ENCODE measurements at places on chromosomes 2 and 18.

- no peak for DNase-seq
Observed at GRCh38 chr2:109507217-109507616, 106.5 kb downstream of the SEPTIN10 start.

DNA sequence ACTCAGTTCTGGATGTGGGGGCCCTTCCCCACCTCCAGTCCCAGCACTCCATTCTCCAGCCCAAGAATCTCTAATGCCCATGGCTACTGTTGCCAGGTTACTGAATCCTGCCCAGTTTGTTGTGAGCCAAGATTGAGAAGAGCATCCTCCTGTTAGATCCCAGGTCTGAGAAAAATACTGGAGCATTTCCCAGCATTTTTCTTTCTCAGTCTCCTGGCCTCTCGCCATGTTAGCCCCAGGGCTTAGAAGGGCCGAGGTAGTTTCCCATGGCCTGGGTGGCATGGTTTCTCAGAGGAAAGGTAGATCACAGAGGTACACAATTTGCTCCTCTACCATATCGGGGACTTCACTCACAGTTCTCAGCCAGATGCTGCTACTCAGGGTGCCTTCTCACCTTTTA, 135.7 kb downstream of the OTX1 start:
- DNase-seq = no peak

DNA sequence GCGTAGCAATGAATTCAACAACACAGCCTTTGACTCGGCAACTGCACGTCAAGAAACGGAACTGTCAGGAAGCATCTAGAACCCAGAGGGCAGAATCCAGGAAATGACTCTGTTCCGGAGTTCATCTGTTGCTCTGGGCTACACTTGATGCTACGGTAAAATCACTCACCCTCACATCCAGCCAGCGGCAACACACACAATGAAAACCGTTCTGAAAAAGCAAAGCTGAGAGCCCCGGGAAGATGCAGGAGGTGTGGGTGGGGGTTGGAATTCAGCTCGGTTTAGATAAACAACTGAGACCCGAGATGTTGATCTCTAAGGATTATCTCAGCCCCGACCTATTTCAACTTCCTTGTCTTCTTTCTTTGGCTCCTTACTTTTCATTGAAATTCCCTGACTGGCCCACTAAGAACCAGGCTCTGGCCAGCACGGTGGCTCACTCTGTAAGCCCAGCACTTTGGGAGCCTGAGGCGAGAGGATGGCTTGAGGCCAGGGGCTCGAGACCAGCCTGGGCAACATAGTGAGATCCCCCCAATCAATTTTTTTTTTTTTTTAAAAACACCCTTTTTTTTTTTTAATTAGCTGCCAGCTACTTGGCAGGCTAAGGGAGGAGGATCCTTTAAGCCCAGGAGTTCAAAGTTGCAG, 13.3 kb upstream of the RAB17 start:
- peak; percentile 44 for DNase-seq

DNA sequence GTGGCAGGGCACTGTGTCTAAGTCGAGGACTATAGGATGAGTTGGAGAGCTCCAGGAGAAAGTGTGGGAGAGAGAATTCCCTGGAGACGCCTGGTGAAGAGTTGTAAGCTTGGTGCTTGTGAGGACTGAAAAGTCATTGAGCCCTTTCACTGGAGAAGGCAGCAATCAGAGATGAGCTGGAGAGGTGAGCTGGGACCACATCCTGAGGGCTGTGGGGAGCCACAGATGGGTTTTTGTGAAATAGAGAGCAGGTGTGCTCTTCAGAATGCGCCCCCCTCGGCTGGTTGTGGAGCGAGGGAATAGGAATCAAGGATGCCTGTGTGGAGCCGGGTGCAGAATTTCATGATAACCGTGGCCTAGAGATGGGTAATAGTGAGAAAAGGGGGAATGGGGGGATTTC, 224.3 kb downstream of the KLHL29 start:
- DNase-seq = no peak

GRCh38 chr2:134933732-134934131, 15.1 kb downstream of the CCNT2 start:
- DNase-seq = no peak

DNA sequence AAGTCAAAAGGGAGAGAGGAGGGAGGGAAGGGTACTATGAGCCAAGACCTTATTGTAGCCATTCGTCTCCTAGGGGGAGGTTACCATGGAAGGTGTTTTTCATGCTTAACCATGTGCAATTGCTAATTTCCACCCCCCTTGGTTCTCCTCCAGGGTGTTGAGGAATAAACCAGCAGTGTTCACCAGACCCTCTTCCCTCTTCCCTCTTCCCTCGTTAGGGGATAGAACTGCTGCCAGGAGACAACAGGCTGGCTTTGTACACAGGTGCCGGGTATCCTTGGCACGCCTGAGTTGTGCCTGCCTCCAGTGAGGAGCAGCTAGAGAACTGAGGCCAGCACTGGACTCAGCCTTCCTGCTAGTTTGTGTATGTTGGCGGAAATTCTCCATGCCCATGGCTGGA, 41.1 kb upstream of the ARL5A start:
- DNase-seq = no peak

GRCh38 chr18:28201056-28201455, 24.1 kb upstream of the CDH2 start:
- no peak for DNase-seq

DNA sequence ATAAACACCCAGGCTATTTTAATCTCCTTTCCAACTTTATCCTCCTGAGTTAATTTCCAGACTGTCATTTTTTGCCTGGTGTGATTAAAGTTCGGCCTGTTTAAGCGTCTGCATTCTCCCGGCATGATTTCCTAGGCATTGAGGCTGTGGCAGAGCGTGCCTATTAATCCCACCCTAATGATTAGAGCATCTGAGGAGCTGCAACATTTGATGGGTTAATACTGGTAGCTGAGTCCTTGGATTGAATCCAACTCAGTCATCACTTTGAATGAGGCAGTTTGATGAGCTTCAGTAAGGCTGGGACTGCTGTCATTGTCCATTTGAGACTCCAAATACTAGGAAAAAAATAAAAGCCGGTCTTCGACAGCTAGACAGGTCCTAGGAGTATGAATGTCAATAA, 882.5 kb downstream of the SLC4A3 start:
- DNase-seq = no peak

DNA sequence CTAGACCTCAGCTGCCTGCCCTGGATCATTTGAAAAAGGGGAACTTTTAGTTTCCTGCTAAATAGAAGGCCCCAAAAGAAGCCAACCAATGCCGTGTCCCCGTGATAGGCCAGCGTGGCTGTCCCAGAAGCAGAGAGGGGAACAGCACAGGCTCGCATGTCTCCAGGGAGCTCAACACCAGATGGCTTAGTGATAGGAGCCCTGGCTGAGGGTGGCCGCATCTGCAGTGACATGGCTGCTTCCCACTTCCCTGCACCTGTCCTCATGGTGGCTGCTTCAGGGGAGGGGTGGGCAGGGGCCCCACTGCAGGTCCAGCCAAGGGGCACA, 79.6 kb downstream of the MBP start:
- no peak for DNase-seq

GRCh38 chr2:190637281-190637734, 11.6 kb upstream of the NAB1 start:
- no peak for DNase-seq

GRCh38 chr2:53353135-53354114, 414.2 kb upstream of the CHAC2 start:
- DNase-seq = peak; percentile 29

- DNase-seq = no peak
Observed at GRCh38 chr18:78113940-78114251, 864.2 kb downstream of the GALR1 start.

DNA sequence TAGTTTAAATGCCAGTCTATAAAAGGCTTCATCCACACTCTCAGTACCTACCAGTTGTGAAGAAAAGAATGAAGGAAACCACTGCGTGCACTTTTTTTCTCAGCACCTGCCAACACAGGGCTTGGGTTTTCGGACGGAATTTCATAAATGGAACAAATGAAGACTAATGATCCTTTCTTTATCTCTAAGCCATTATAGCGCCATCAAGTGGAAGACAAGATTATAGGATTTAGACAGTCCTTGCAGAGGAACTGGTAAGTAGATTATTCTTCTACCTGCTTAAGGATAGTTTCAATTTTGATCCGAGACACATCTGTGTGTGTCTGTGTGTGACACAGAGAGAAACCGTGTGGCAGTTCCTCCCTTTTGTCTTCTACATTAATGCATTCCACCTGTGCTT, 245.6 kb downstream of the NRXN1 start:
- peak; percentile 59 for DNase-seq

- DNase-seq = peak; percentile 14
Observed at GRCh38 chr2:46876741-46877384, 38.7 kb downstream of the MCFD2 start.

- DNase-seq = no peak
Observed at GRCh38 chr18:63356272-63356896, 10.6 kb downstream of the KDSR start.

GRCh38 chr2:88603146-88603545, 24.1 kb downstream of the EIF2AK3 start:
- DNase-seq = no peak

DNA sequence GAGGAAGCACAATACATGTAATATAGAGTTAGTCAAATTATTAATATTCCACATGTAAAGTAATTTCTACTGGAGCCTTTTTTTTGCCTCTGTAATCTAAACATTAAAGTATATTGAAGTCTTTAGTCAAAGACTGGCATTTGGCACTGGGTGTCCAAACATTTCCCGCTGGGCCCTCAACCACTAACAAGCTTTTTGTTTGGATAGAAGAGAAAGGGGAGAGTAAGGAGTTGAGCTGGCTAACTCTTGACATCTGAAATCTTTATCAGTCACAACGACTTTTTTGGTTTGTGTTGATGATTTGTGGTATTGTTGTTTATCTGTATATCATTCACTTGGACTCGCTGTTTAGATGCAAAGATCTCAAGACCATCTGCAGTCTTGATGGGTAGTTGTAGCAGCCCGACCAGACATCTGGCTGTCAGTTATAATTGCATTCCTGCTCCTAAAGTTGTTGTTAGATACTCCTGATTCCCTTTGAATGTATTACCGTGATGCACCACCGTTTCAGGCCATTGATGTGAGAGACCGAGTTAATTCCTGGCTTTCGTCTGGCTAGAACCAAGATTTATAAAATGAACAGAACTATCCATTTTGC, 379.6 kb downstream of the MTX2 start:
- DNase-seq = no peak

DNA sequence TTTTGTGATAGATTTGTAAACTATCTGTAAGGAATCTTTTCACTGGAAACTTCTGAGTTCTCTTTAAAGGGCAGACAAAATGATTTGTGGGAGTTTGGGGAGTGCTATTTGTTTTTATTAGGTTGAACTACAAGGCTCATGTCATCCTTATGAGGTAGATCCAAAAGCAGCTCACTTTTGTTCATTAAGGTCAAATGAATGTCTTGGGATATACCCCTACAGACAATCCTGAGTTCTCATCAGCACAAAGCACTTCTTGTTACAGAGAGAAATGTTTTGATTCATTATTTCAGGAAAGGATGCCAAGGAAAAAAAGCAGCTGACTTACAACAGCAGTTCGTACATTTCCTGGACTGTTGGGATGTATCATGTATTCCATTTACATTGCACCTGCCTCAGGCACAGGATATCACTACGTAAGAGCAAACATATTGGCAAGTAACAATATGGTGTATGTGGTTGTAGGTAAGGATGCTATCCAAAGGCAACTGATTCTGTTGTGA, 68.9 kb downstream of the DCC start:
- DNase-seq = no peak

DNA sequence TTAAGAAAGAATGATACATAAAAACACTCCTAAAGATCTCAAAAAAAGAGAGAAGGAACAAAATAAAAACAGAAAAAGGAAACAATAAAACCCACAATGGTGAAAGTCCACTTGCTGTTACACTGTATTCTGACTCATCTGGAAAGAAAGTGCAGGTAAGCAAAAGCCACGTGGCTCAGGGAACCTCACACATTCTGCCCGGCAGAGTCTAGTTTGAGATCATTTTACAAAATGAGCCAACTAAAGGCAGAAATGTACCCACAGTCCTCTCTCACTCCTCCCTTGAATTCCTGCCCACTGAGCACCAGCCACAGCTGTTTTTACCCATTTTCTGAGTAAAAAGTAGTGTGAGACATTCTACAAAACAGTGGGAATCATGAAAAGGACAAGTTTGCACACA, 10.0 kb downstream of the KCNH7 start:
- DNase-seq = no peak

- no peak for DNase-seq
Observed at GRCh38 chr18:70072678-70073077, 125.0 kb upstream of the CD226 start.

GRCh38 chr2:233414777-233415570, 60.7 kb downstream of the DGKD start:
- no peak for DNase-seq

DNA sequence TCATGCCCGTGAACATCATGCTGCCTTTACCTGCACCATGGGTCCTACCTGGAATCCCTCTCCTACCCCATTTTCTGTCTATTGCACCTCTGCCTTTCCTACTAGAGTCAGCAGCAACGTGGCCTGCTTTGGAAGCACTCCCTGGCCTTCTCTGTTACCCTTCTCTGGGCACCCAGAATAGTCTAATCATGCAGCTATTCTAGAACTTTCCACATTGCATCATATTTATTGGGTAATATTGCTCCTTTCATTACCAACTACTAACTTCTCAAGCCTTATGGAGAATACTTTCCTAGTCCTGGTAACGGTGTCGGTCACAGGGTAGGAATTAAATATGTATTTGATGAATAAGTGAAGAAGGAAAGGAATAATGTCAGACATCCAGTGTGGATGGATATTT, 33.3 kb upstream of the CREG2 start:
- no peak for DNase-seq

GRCh38 chr2:171430516-171431410, 3.0 kb downstream of the METTL8 start:
- DNase-seq = no peak

DNA sequence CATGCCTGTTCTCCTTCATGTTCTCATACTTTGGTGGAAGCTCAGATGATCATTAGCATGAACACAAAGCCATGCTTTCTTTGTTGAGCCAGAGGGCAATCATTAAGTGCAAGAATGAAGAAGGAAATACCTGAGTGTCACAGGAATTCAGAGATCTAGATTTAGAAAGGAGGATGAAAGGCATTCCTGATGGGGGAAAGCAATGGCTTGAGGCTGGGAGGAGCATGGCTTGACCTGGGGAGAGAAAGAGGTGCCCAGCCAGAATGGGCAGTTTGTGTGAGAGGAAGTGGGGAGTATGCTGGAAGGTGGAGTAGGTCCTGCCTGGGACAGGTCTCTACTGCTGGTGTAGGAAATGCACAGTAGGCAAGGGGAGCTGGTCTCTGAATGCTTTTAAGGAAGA, 35.1 kb downstream of the SLC4A3 start:
- DNase-seq = no peak
